Activated CD8-positive, alpha-beta T cell treated with anti-CD3 and anti-CD28 coated beads for 36 hours (primary cell): ENCODE measurements at places on chromosomes 4 and X. TPM values are rescaled to one million over a fixed set of nuclear protein-coding genes. Genes with fewer than 3 reads are reported as not detected.

DNA sequence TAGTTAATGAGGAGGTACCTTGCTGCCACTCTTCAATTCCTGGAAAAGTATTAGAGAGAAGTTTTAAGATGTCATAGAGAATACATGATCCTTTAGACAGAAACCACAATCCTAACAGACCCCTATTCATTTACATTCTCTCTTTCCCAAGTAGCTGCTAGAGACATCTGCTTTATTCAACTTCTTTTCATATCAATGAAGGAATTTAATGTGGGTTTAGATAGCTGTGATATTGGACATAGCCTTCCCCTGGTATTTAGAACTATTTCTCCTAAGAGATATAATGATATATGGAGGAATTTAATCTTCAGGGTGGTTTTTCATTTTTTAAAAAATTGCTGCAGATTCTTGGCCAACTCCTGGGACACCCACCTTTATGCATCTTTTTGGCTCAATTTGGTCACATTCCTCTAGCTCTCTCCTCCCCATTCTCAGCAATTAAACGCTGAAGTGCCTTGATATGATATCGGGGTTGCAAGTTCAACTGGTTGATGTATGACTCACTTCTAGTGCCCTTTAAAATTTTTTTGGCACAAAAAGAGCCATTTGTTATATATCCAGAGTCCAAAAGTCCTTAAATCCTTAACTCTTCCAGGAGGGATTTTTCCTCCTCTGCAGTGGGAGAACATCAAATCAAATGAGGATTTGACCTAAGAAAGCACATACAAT lies 57.6 kb downstream of the DOCK11 start:
- no peak for DNase-seq
- H3K27ac ChIP-seq, result no peak overlapping the region
- peaks cover 21% of the 10 kb centered on the region for H3K36me3 ChIP-seq

GRCh38 chrX:57070185-57070984 lies 51.0 kb downstream of the SPIN2B start:
- H3K4me1 ChIP-seq, result no peaks in the 10 kb centered on the region
- H3K27me3 ChIP-seq, result no peaks in the 10 kb centered on the region
- no peak for DNase-seq
- H3K27ac ChIP-seq, result no peak overlapping the region

DNA sequence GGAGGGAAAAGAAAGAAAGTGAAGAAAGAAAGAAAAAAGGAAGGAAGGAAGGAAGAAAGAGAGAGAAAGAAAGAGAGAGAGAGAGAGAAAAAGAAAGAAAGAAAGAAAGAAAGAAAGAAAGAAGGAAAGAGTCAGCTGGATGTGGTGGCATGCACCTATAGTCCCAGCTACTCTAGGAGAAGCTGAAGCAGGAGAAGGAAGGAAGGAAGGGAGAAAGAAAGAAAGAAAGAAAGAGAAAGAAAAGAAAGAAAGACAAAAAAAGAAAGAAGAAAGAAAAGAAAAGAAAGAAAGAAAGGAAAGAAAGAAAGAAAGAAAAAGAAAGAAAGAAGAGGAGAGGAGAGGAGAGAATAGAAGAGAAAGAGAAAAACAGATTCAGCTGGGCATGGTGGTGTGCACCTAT lies 44.3 kb upstream of the ERVMER34-1 start:
- no peak overlapping the region for H3K27ac ChIP-seq
- H3K27me3 ChIP-seq, result peaks cover 5% of the 10 kb centered on the region
- H3K4me1 ChIP-seq, result no peaks in the 10 kb centered on the region
- no peak for DNase-seq
- H3K4me3 ChIP-seq, result no peak overlapping the region

DNA sequence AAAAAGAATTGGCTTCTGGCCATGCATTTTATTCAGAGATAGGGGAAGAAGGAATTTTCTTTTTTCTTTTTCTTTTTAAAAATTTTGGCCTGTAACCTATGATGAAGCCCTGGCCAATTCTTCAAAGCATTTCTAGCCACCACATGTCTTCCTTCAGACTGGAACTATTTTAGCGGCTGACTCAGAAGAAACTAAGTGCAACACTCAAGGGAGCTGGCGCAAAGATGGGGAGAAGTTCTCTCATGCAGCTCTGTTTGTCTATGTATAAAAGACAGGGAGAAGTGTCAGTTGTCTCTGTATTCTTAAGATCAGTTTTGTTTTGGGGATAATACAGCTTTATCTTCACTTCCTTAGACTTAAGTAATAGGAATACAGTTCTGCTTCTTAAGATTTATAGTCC lies 46.1 kb downstream of the MBNL3 start:
- DNase-seq, result no peak
- H3K4me3 ChIP-seq, result no peak overlapping the region
- H3K27ac ChIP-seq, result no peak overlapping the region
- peaks cover 10% of the 10 kb centered on the region for H3K4me1 ChIP-seq
- no peaks in the 10 kb centered on the region for H3K36me3 ChIP-seq

- no peak overlapping the region for H3K4me3 ChIP-seq
- H3K36me3 ChIP-seq, result peaks cover 54% of the 10 kb centered on the region
- DNase-seq, result no peak
- H3K27me3 ChIP-seq, result no peaks in the 10 kb centered on the region
- H3K4me1 ChIP-seq, result peaks cover 28% of the 10 kb centered on the region
- no peak overlapping the region for H3K27ac ChIP-seq
Observed at GRCh38 chr4:98474408-98474844, 184.0 kb downstream of the TSPAN5 start.

HTN1 gene
- not detected for total RNA-seq
